BJ (cell line): ENCODE measurements at places on chromosomes 6 and 20. TPM values are rescaled to one million over a fixed set of nuclear protein-coding genes. Genes with fewer than 3 reads are reported as not detected.

The SERAC1 gene
- 6.1 and 10.9 TPM in 2 replicates for polyA plus RNA-seq

GRCh38 chr6:40492187-40492586 is 95.0 kb downstream of the LRFN2 start:
- no peak for DNase-seq

The AARS2 gene
- 4.5 and 7.3 TPM in 2 replicates for polyA plus RNA-seq

DNA sequence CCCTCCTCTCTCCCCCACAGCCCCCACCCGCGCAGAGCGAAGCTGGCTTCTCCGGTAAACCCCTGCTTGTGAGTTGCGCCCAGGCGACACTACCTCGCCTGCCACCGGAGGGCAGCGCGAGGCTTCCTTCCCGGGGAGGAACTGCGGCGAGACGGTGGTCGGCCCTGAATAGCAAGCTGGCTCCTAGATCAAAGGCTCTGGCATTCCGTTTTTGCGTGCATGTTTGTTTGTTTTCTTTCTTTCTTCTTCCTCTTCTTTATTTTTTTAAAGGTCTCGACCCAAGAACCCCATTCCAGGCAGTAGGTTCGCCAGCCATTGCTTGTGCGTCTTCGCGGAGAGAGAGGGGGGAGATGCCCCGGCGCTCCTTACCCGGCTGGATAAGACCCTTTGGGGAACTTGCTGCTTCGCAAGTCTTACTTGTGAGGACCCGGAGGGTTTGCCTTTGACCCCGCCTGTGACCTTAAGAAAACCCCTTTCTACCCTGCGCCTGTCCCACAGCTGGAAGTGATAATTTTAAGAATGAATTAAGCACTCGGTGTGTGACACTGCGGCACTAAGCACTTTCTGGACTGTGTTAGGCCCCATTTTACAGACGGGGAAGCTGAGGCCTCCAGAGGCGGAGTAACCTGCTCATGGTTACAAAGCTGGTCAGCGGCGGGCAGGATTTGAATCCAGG is 92.7 kb upstream of the SIRPA start:
- no peak for DNase-seq

The SIRT5 gene
- polyA plus RNA-seq, result 4.6 and 7.2 TPM in 2 replicates

The B3GAT2 gene
- 0.01 and 0.02 TPM in 2 replicates for polyA plus RNA-seq

GRCh38 chr20:13068336-13068735 is 59.6 kb downstream of the SPTLC3 start:
- DNase-seq, result no peak

The OGFR gene
- polyA plus RNA-seq, result 25.6 and 34.2 TPM in 2 replicates

The NNAT gene
- polyA plus RNA-seq, result not detected in 2 replicates

- no peak for DNase-seq
These were observed 87.2 kb upstream of the QKI start for GRCh38 chr6:163327165-163327880.

DNA sequence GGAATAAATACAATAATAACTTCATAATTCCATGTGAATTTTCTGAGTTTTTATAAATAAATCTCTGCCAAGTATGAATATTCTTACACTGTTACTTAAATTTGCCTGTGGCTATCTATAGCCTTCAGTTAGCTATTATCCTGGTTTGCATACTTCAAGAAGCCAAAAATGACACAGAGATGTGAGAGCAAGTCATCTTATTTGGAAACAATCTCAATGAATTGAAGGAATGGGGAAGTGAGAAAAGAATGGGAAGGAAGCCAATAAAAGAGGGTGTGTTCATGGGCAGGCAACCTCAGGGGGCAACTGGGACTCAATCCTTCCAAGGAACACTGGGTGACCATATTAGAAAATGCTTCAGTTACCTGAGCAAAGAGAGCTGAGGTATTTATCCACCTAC is 9.9 kb downstream of the HAO1 start:
- DNase-seq, result no peak

DNA sequence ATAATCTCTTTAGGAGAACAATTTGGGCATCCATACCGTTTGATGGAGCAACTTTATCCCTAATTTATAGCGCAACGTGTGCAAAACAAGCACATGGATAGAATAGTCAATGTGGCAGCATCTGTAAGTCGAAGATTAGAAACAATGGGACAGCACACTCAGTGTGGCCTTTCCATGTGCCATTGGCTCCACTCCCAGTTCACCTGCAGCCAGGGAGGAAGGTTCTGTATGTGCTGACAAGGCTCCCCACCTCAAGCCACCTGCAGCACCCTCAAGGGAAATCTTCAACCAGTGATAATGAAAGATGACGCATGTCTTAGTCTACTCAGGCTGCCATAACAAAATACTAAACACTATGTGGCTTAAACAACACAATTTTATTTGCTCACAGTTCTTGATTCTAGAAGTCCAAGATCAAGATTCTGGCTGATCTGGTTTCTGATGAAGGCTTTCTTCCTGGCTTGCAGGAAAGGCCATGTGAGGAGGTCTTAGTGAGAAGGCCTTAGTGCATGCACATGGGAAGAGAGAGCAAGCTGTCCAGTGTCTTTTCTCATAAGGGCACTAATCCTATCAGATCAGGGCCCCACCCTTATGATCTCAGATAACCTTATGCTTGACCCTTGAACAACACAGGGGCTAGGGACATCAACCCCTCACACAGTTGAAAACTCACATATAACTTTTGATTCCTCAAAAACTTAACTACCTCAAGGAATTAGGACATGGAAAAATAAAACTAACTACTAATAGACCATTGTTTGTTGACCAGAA is 34.9 kb upstream of the SHLD1 start:
- DNase-seq, result no peak

The SLC26A8 gene
- 0.12 TPM in 1 of 2 replicates, not detected in the other for polyA plus RNA-seq

DNA sequence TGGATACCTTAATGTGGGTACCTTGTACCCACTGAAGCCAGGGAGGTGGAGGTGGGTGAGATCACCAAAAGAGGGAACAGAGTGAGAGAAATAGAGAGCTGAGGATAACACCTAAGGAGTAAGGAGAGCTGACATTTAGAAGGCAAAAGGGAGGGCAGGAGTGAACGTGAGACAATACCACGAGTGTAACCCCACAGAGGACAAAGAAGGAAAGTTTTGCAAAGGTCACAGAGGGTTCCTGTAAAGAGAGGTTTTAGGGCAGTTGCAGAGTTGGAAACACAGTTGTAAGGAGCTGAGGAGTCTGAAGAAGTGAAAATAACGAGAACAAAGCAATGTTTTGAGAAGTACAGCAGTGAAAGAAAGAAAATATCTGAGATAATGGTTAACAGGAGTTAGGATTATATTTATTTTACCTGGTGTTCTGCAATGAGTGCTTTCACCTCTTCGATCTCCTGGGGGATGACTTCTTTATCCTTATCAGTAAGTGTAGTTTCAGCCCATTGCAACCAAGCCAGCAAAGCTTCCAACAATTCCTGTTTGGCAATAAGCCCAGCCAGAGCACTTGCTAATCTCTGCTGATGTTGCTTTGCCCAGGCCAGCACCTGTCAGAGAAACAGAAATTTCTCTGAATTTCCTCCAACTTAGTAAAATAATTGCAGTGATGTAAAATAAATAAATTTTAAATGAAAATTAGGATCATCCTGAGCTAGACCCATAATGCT is 166.8 kb downstream of the DST start:
- DNase-seq, result no peak

- DNase-seq, result no peak
These were observed 397 bp downstream of the PEDS1 start for GRCh38 chr20:50153153-50153499.

GRCh38 chr6:10193321-10193720 is 221.6 kb downstream of the TFAP2A start:
- DNase-seq, result no peak

- DNase-seq, result no peak
These were observed 17.3 kb downstream of the PPP1R3G start for GRCh38 chr6:5102267-5102970.

DNA sequence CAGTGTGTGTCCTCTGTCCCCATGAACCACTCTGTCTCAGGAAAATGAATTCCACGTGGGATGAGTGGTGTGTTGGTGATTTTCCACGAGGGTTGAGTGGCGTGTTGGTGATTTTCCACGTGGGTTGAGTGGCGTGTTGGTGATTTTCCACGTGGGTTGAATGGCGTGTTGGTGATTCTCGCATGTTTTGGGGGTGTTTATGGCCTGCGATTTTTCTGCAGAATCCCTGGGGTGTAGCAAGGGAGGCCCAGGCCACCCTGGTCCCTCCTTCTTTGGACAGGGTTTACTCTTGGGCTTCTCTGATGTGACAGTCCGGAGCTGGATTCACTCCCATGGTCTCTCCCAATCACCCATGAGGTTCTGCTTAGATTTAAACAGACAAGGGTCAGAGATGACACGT is 90.6 kb upstream of the FRMD1 start:
- no peak for DNase-seq

DNA sequence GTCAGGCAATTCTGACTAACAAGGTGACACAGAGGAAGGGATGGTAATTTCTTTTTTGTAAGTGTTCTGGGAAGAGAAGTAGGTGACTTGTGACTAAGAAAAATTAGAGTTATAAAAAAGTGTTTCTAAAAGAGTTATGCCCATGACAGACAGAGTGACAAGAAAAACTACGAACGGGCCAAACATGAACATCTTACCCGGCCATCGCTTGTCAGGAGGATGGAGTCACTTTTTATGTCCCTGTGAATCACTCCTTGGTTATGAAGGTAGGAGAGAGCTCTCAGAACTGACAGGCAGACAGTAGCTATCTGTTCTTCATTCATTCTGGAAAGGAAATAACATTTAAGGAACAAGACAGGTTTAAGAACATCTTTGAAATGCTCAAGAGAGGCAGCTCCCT is 43.0 kb downstream of the LAMP5 start:
- DNase-seq, result no peak

DNA sequence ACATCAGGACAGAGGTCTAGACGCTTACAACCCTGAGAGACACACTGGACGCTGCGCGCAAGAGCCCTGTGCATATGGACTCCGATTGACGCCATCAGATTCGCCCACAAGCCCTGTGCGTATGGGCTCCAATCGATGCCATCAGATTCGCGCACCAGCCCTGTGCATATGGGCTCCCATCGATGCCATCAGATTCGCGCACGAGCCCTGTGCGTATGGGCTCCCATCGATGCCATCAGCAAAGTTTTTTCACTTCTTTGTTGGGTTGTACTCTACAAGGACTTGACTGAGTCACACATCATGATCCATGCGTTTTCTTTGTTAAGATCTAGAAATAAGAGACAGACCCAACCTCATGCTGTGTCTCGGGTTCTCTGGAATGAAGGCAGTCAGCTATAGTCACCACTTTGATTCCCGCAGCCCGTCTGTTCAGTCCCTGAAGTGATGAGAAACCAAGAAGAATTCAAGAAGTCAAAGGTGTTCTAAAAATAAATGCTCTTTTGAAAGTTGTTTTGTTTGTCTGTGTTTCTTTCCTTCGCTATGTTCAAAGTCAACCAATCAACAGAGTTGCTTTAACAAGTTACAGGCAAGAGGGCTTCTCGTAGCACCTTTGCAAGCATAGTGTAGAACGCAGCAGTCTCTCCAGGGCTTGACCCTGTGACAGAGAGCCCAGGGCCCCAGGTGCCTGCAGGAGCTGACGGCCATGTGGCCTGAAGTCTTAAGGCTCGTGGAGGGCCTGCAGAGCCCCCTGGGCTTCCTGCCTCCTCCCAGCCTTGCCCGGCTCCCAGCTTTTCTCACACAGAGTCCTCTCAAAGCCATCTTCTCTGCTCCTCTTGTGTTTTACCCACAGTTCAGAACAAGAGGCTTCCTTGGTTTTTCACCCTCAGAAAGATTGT is 7.9 kb downstream of the RPS6KA2 start:
- no peak for DNase-seq

- DNase-seq, result no peak
These were observed 82.2 kb downstream of the FAM229B start for GRCh38 chr6:112169541-112169940.

GRCh38 chr6:39765508-39766065 is 26.6 kb upstream of the DAAM2 start:
- no peak for DNase-seq

The LTB gene
- not detected in 2 replicates for polyA plus RNA-seq

DNA sequence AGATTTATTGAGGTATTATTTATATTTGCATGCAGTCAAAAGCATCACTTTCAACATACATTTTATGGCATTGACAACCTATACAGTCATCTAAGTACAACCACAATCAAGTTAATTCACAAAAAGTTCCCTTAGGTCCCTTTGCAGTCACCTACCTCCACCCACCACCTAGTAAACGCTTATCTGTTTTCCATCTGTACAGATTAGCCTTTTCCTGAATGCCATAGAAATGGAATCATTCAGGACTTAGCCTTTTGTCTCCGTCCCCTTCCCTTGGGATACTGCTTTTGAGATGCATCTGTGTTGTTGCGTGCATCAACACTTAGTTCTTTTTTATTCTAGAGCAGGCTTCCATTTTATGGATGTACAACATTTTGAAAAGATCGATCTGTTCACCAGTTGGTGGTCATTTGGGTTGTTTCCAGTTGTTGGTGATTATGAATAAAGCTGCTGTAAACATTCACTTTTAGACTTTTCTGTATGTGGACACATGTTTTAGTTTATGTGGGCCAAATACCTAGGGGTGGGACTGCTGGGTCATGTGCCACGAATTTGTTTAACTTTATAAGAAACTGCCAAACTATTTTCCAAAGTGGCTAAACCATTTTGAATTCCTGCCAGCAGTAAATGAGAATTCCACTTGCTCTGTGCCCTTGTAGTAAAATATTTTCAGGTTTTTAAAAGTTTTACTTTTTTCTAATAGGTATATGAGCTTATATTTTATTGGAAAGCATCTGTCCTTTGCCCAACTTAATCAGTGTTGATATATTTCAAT is 17.6 kb upstream of the IFNGR1 start:
- no peak for DNase-seq

DNA sequence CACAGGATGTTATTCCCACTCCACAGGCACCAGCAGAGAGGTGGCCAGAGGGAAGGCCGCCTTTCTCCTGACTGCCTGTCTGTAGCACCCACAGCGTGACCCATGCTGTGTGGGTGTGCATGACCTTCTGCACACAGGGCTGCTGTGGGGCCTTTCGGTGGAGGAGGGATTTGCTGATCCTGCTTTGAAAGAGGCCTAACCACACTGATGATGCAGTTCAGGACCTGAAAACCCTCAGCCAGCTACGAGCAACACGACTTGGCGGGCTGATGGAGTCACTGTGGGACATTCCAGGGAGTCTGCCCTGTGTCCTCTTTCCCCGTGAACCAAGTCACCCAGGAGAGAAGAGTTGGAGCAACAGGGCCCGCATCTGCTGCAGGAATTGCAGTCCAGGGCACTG is 49.1 kb downstream of the SYTL3 start:
- DNase-seq, result no peak

The RIPOR3 gene
- 0.44 and 1.2 TPM in 2 replicates for polyA plus RNA-seq

DNA sequence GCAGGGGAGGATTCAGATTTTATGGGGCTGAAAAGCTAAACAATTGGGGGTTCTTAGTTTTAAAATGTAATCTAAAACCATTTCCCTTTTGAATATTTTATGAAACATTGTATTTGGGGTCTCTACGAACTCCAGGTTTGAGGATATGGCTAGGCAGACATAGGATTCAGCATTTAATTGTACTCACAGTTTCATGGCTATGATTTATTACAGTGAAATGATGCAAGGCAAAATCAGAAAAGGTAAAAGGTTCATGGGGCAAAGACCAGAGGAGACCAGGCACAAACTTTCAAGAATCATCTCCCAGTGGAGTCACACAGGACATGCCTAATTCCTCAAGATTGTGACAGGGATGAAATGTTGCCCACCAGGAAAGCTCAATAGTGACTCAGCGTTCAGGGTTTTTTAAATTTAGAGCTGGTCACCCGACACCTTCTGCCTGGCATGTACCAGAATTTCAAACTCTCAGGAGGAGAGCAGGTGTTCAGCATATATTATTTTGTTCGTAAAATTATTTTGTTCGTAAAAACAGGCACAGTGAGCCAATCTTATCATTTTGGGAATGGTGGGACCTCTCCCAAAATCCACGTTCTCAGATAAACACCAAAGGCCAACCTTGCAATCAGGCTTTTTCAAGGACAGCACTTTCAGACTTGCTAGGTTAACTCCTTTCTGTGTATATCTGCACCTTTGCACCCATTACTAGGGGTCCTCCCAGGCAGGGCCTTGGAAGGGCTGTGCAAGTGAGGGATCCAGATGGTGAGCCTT is 270.3 kb downstream of the NKAIN2 start:
- DNase-seq, result no peak
